ENCODE measurements at places on chromosomes 11 and 22.

GRCh38 chr11:100329352-100329751 is 357.7 kb upstream of the ARHGAP42 start:
- ATAC-seq, result no peak

GRCh38 chr22:48144318-48144717 is 1381.9 kb downstream of the TBC1D22A start:
- no peak for ATAC-seq

- ATAC-seq, result peak; percentile 96
Observed at GRCh38 chr11:104772806-104773241, 125.4 kb downstream of the CASP12 start.

DNA sequence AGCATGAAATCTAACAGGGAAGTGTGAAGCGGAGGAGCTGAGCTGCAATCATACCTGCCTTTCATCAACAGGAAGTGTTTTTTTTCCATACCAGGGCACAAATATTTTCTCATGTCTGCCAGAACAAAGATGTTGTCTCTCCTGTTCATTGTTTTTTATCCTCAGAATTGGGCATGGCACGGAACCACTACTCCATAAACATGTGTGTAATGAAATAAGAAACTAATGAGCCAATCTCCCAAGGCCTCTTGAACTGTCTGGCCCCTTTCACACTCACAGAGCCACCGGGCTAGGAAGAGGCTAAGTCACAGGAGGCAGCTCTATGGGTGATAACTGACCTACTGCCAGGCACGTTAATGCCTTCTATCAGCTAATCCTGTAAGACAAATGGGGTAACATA is 124.4 kb downstream of the ETS1 start:
- no peak for ATAC-seq

- no peak for ATAC-seq
Observed at GRCh38 chr11:8387141-8387540, 123.5 kb upstream of the LMO1 start.

GRCh38 chr11:65432686-65433582 is 10.3 kb downstream of the NEAT1 start:
- ATAC-seq, result no peak

DNA sequence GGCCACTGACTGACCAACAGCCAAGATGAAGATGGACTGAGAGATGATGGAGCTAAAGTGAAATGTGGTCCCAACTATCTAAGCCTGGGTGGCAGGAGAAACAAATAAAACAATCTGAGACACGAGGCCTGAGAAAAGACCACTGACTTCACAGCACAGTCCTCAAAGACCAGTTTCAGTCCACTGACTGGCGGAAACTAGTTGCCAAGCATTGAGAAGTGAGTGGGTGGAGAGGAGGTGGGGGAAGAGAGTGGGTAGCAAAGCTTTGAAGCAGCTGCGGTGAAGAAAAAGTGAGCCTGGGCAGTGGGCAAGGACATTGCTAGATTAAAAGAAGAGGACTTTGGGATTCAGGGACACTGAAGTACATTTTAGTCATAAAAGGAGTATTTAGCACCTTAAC is 1.9 kb downstream of the MS4A1 start:
- ATAC-seq, result no peak

GRCh38 chr11:110850846-110851245 is 138.6 kb upstream of the ARHGAP20 start:
- ATAC-seq, result peak; percentile 60

- ATAC-seq, result no peak
Observed at GRCh38 chr11:35496416-35496815, 29.0 kb downstream of the PAMR1 start.

DNA sequence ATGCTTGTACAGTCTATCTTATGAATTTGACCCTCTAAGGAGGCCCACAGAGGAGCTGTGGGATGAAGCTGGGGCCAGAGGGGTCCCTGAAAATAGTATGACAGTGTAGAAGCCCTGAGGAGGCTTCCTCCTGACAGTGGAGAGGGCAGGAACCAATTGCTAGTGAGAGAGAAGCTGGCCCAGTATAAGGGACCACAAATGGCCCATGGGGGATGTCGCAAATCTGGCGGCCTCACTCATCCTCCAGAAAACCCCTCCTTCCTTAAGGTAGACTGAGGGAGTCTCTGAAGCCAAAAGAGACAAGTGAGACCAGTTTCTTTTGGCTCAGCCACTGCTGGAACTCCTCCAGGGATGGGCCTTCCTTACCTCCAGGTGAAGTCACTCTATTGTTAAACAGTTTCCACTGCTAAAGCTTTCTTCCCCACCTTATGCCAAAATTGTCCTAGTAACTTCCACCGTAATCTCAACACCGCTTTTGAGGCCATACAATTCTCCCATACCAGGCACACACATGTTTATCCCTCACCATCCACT is 17.8 kb upstream of the CASTOR1 start:
- ATAC-seq, result no peak

DNA sequence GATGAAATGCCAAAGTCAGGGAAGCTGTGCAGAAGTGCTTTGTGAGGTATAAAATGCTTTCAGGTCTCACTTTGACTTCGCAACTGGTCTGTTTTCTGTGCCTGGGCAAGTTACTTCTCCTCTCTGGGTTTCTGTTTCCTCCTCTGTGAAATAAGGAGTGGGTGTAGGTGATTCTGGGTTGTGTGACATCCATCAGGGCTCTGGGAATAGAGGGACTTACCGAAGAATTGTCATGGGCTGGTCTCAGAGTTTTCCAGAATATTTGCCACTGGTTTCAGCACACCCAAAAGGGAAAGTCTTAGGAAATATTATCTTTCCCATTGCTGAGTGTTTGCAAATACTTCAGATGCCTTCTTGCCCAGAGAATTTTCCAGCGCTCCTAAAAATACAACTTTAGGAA is 118.4 kb downstream of the KIAA1671 start:
- ATAC-seq, result no peak

Measured in SK-N-SH treated with all-trans-retinoic acid at 6 μM for 48 hours (cell line).